NCI-H1105 treated with DMSO at 0.1 percent for 48 hours (cell line): ENCODE measurements at places on chromosomes 5 and 9.
A peak's percentile ranks its signal among the peaks of the same experiment; 100 is the strongest.

DNA sequence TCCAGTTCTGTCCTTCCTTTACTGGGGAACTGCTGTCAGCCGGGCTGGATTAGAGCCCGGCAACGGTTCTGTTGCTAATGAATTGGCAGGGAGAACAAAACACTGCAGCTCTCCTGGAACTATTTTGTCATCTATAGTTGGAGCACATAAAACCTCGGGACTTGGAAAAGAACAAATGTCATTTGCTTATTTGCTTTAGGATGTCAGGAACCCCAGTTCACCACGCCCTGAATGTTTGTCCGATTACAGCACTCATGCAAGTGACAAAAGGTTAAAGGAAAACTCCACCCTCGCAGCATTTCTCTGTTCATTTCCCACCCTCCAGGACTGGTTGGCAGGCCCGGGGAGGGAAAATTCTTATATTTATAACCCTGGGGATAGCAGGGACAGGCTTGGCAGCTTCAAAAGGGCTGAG lies 66.4 kb upstream of the PLPP1 start:
- DNase-seq, result peak; percentile 14

DNA sequence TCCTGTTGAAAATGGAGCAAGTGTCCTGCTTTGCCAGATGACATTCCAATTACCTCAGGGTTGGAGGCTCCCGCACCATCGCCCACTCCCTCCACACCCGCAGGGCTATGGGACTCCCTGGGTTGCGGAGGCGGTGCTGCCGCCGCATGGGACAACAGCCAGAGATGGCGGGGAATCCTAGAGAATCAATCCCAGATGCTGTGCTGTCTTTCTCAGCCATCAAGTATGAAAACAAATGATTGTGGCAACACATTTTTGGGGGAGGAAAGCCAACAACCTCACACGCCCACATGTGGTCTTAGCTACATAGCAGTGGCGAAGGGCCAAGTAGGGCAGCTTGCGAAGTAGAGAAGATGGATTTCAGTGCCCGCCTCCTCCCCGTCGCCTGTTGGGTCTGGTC lies 46.7 kb downstream of the IL31RA start:
- DNase-seq, result no peak

DNA sequence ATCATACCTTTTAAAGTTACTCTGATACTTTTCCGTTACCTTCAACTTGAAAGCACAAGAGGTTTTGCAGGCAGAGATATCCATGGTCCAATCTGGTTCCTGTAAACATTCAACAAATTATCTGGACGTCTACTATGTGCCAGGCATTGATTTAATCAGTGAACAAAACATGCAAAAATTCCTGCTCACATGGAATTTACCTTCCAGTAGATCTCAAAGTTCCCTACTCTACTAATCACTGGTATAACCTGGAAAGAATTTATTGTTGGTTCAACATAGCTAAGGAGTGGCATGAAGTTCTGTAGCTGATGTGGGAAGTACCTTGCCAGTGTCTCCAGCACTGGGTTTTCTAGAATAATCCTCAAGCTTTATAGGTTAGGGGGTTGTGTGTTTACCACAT lies 9.8 kb downstream of the OCLN start:
- no peak for DNase-seq

GRCh38 chr5:2895196-2895595 lies 143.7 kb upstream of the IRX2 start:
- DNase-seq, result no peak

DNA sequence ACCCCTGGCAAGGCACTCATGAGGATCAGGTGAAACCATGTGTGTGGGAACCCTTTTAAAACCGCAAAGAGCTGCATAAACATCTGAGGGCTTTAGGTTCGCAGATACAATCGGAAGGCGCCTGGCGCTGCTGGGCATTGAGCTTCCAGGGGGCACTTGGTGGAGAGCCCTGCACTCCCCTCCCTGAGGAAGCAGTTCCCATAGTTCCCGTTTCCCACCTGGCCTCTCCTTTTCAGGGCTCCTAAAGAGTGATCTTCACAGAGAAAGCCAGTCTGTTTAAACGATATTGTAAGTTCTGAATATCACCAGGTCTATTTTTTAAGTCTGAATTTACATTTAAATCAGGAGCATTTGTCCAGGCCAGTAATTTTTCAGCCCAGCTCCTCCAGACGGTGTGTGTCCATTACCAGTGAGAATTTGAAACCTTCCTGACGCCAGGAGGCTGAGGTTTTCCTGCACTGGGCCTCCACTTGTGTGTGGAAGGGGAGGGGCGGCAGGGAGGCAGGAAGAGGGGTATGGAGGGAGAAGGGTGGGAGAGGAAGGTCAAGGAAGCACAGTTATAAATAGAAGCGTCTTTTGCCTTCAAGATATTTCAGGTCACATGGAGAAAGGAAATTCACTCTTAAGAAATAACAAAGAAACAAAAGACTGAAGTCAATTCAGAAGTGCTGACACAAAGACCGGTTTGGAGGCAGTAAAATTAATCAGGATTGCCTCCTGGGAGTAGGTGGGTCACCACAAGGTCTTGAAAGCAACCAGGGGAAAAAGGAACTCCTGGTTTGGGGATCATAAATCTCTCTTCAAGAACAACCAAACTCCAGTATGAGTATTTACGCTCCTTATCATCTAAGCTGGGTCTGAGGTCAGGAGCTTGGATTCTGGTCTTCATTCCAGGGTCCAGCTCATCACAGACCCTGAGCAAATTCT lies 14.3 kb upstream of the MGAT1 start:
- no peak for DNase-seq

- DNase-seq, result no peak
These were observed 118.4 kb upstream of the KCNN2 start for GRCh38 chr5:114243281-114243971.

- no peak for DNase-seq
These were observed 158.6 kb downstream of the GHR start for GRCh38 chr5:42581845-42582244.

DNA sequence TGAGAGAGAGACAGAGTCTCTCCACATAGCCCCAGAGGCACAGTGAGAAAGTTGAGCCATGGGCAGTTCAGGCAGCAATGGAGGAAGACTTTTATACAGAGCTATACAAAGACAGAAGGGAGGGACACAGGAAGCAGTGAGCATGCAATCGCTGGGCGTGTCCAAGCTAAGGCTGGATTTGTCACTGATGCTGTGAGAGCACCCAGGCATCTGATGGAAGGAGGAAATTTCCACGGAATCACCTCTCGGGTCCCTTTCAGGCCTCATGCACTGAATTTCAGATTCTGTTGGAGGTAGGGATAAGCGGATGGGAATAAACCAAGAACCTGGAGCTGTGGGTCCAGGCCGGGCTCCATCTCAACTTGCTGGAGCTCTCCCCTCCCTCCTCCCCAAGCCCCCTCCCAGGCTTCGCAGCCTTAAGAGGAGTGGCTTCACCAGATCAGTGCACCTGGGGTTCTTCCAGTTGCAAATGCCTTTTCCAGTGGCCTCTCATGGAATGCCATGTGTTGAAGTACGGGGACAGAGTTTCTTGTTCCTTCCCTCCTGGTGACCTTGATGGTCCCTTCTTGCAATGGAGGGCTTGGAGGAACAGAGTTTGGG lies 114.8 kb upstream of the ALDH1B1 start:
- DNase-seq, result no peak

DNA sequence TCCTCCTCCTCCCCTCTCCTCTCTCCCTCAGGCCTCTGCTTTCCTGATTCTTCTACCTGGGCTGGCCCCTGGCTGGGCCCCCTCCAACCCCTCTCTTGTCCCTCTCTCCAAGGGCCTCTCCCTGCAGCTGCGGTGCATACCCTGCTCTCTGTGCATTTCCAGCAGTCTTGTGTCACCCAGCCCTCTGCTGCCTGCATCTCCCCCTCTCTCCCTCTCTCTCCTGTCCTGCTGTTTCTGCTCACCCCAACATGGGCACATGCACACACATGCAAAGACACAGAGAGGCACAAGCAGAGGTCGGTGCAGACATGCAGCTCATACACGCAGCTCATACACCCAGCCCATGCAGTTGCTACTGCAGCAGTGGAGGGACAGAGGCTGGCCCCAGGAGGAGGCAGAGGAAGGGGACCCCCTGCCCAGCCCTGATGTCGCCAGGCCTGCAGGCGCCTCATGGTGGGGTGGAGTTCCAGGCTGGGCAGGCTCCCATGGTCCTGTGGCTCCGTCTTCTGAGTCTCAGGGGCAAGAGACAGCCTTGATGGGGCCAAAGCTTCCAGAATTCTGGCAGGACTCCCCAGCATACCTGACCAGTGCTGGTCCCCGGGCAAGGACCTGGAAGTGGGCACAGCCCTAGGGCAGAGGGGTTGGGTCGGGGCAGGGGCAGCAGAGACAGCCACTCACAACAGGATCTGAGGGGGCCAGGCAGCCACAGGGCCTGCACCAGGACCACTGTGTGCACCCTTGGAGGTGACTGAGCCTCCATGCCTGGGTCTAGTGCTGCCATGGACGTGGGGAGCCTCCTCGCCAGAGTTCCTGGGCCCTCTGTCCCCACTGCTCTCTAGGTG lies 216.9 kb downstream of the C9orf50 start:
- no peak for DNase-seq

GRCh38 chr5:144328494-144328893 lies 157.8 kb downstream of the KCTD16 start:
- DNase-seq, result no peak

GRCh38 chr5:77628840-77629508 lies 9.5 kb downstream of the OTP start:
- DNase-seq, result no peak

DNA sequence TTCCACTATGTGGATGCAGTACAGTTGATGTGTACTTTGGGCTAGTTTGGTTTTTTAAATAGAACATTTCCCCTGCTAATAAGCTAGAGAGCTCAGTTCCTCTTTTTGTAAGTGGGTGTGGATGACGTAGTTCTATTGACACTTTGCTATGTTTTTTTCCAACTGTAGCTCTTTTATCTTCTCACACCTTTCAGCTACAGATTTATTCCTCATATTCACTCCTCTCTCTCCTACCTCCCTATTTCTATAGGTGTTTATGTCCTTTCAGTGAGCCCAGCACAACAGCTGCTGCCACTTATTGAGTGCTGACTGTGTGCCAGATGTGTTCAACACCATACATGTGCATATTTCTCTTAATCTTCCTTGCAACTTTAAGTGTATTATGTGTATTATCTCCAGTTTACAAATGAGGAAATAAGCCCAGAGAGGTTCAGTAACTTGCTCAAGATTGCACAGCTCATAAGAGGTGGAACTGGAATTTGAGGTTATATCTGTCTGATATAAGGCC lies 215.7 kb downstream of the SEMA6A start:
- DNase-seq, result no peak

- no peak for DNase-seq
These were observed 95.1 kb downstream of the NMUR2 start for GRCh38 chr5:152309926-152310450.

GRCh38 chr5:17304282-17304681 lies 86.9 kb downstream of the BASP1 start:
- no peak for DNase-seq

DNA sequence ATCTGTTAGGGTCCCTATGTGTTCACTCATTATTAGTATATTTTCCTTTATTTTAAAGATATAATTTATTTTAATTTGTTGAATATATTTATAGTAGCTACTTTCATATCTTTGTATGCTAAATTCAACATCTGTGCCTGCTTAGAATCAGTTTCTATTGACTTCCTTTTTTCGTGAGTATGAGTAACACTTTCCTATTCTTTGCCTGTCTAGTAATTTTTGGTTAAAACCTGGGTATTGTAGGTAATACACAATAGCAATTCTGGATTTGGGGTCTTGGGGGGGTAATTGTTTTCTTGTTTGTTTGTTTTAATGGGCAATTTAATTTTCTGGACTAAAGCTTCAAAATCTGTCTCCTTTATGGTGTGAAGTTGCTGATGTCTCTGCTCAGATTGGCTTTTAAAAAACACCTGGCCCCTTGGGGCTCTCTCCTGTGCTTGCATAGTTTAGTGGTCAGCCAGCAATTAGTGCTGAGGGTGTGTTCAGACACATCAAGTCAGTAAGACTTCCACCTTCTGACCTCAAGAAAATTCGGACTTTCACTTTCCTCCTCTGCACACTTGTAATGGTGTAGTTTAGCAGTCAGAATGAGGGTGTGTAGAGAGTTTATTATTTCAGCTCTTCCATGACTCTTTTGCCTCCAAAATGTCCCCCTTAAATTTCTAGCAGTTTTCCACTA lies 124.4 kb upstream of the MAP1B start:
- DNase-seq, result no peak

- no peak for DNase-seq
These were observed 42.1 kb downstream of the CXXC5 start for GRCh38 chr5:139690064-139690802.

GRCh38 chr9:21039302-21039701 lies 7.9 kb upstream of the HACD4 start:
- no peak for DNase-seq

DNA sequence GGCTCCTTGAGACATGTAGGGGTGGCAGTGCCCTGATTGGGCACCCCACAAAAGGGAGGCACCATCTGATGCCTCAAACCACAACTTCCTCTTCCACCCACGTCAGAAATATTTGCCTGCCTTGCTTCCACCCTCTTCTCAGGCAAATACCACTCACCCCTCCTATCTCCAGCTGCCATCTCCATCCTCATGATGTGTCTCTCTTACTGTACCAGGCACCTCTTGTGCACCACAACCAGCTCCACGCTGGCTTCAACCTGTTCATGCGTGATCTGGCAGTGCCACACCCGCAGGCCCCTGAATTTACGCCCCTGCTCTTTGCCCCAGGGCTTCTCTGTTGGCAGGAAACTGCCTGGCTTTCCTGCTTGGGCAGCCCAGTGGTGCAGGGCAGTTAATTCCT lies 87.8 kb upstream of the HSPA9 start:
- no peak for DNase-seq

GRCh38 chr5:97297063-97297703 lies 114.1 kb upstream of the RIOK2 start:
- peak; percentile 32 for DNase-seq

- DNase-seq, result no peak
These were observed 70.3 kb upstream of the PCA3 start for GRCh38 chr9:76693912-76694311.

DNA sequence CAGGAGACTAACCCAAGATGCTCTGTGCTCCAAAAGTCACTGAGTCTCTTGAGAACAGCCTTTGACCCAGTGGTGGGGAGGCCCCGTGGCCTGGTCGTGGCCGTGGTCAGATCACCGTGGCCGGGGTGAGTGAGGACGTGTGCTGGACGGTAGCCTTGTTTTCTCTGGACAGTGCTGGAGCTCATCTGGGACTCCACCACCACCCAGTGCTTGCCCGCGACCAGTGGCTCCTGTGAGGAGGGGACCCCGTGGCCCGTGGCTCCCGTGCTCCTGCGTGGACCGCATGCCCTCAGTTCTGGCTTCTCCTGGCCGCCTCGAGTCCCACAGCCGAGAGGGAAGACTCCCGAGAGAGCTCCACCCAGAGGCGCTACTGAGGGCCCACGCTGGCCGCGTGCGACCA lies 15.9 kb upstream of the NOTCH1 start:
- no peak for DNase-seq
